ENCODE measurements at places on chromosomes 2 and 18.

GRCh38 chr2:205171261-205171940 lies 510.9 kb upstream of the NRP2 start:
- no peak for DNase-seq

DNA sequence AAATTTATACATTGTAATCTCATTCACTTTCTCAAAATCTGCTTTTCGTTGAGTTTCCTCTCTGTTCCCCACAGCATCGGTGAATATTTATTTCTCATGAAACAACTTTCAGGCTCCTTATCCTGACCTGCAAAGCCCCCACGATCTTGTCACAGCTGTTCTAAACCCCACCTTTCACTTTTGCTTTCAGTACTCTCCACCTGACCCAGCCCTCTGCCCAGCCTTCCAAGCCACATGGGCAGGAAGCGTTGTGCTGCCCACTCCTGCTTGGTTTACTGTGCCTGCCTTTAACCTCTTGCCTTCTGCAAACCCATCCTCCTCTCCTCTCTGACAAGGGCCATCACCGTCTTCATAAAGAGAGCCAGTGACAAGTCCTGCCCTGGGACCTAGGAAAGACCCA lies 262.5 kb downstream of the GALR1 start:
- no peak for DNase-seq

- DNase-seq = no peak
Measured at GRCh38 chr18:56645415-56646016, 5.6 kb upstream of the WDR7 start.

DNA sequence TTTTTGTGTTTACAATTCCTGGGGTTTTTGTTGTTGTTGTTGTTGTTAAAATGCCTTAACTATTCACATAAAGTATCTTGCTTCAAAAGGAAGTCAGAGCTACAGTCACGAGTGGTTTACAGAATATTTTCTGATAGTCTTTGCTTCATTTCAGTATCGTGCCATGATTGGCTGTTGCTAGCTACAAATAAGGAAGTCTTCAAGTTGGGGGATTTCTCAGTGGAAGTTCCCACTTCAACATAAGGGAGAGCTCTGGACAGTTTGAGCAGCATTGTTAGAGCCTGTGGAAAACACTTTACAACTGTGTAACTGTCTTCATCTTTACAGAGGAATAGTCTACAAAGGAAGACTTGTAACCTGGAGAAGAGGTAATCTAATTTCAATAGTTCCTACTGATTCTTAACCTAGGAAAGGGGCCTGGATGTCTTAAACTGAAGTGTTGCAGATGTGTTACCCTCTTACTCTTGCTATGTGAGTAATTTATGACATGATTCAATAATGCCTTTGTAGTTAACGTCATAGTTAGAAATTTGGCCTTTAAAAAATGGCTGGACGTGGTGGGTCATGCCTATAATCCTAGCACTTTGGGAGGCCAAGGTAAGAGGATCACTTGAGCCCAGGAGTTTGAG lies 23.4 kb upstream of the TANK start:
- peak; percentile 9 for DNase-seq

- no peak for DNase-seq
Measured at GRCh38 chr2:176985871-176986270, 226.7 kb upstream of the HNRNPA3 start.

DNA sequence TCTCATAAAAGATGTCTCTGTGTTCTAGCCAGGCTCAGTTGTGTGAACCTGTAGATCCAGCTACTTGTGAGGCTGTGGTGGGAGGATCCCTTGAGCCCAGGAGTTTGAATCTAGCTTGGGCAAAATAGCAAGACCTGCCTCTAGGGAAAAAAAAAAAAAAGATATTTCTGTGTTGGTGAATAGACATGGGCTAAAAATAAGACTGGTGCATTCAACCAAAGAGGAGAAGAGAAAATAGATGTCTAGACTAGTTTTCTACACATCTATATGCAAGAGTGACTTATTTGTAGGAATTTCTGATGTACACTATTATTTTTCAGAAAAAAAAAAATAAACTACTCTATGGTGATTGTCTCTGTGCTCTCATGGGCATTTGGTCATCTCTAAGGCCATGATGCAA lies 555.1 kb downstream of the BCL11A start:
- no peak for DNase-seq
